Inflammatory macrophage treated with lipopolysaccharide for 1 hour (primary cell): ENCODE measurements at places on chromosomes 2 and 18.

- DNase-seq: no peak
These were observed 386 bp upstream of the YIPF4 start for GRCh38 chr2:32277363-32277673.

- no peak for DNase-seq
These were observed 179.6 kb downstream of the FAM124B start for GRCh38 chr2:224222291-224222690.

GRCh38 chr2:237715459-237715947 is 83.1 kb upstream of the RBM44 start:
- DNase-seq: peak; percentile 22

DNA sequence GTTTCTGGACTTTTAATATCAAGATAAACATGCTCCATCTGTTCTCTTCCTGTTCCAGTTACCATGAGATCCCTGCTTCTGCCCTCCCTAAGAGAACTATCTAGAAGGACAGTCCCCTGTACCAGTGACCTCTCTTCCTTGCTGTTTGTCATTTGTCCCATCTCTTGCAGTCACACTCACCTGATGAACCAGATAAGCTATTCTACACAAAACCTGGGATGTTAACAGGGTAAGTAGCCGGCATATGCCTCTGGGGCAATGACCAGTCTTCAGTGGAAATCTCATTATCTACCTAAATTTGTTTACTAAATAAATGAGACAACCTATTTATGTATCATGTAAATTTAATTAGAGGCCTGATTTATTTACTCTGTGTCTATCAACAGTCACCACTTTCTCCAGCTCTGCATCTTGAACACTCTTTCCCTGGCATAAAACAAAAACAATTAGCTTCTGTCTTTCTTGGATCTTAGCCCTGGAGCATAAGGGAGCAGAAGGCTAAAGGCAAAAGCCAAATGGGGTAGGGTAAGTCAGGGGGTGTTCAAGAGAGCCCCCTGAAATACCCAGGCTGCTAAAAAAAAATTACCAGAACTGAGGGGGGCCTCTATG is 337.7 kb downstream of the ALK start:
- no peak for DNase-seq

- no peak for DNase-seq
These were observed 200.8 kb upstream of the SIX3 start for GRCh38 chr2:44740678-44741077.

- DNase-seq: no peak
These were observed 8.0 kb upstream of the PTPN4 start for GRCh38 chr2:119751706-119752105.

DNA sequence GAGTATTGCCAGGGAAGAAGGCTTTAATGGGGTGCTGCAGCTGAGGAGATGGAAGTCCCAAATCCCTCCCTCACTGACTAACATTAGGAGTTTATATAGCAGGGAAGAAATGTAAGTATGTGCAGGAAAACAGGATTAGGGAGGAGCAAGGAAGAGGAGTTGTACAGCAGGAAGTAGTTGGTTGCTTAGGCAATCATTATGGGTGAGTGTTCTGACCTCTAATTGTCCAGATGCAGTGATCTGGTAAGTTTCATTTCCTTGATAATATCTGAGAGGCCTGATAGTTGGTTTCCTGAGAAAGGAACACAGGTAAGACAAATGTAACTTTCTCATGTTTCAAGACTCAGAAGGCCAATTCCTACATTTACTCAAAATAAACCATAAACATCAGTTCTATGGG is 331.9 kb upstream of the GULP1 start:
- no peak for DNase-seq

DNA sequence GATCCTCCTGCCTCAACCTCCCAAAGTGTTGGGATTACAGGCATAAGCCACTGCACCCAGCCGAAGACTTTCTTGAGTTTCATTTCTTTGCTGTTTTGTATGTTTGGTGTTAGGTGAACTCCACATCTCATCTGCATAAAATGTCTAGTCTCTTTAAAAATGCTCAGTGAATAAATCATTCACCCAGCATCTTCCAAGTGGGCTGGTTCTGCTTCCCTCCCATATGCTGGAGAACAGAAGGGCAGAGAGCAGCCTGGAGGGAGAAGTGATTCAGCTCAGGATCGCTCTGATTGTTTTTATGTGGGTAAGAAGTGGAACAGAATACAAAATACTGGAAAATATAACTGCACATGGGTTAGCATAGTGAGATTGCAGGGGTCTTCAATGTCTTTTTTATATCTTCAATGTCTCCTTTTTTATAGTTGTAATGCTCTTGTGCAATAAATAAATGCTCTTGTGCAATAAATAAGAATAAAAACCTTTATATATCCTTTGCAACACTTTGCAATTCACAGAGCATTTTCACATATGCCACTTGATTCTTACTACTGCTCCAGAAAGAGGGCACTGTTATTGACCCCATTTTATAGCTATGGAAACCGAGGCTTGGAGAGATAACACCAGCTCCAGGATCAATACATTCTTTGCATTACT is 253.0 kb upstream of the NCKAP5 start:
- no peak for DNase-seq

DNA sequence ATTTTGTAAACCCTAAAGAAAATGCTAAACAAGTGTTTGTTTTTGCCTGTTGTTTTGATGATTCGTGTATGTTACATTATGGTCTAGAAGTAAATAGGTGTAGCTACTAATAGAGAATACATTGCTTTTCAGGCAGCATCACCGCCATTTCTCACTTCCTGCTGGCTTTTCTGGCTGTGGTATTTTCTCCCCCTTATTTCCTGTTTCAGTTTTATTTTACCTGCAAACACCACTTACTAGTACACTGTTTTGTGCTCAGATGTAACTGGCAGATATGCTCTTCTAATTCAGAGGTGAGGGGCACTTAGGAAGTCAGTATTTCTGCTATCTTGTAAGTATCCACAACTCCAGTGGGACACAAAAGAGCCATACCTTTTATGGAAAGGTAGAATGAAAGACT is 38.1 kb upstream of the SLC3A1 start:
- no peak for DNase-seq

DNA sequence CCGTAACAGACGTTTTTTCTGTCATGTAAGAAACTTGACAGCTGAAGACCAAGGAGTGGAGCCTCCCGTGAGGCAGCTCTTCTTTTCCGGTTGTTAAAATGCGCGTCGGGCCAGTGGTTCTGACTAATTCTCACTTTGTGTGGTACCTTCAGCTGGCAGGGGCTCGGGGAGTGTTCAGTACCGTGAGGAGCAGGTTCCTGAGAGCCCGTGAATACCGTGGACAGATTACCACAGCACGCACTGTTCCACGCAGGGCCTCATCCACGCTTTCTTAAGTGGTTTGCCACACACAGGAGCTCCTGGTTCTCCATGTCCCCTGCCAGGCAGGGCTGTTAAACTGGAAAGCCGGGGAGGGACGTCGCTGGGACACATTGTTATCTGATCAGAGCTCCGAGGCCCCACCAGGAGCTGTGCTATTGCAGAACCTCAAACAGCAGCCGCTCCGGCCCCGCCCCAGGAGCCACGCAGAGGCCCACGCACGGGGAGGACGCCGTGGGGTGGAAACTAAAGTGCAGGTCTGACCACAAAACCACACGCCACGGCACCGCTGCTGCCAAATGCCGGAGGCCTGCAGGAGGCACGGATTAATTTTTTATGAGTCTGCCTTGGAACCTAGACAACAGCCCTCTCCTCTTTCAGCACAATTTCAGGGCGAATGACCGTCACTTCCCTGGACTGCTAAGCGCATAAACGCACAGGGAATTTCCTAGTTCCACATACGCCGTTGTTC is 43.3 kb downstream of the NFATC1 start:
- DNase-seq: no peak

DNA sequence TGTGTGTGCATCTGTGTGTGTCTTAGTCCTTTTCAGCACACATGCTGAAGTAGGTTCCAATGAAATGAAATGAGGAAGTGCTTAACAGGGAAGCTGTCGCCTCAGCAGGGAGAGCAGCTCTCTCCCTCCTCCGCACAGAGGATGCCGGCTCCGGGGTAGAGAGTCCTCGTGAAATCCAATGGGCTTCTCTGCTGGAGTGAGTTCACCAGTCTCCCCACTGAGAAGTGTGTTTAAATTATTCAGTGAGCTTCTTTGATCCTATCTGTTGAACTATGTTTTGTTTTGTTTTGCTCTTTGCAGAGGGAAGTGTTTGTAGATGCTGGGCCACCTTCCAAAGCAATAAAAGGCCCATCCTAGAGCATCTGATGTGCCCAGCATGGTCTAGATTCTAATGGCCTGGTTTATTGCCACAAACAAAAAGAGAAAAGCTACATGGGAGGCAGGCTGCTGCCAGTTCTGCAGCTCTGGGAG is 6.7 kb downstream of the PPP1R7 start:
- peak; percentile 68 for DNase-seq

- no peak for DNase-seq
These were observed 237.6 kb downstream of the THSD7B start for GRCh38 chr2:137002896-137003295.

- DNase-seq: no peak
These were observed 126.9 kb upstream of the DAPL1 start for GRCh38 chr2:158668001-158668765.

GRCh38 chr2:152221839-152222238 is 46.3 kb upstream of the STAM2 start:
- DNase-seq: no peak

GRCh38 chr18:25279556-25279955 is 72.4 kb downstream of the ZNF521 start:
- DNase-seq: no peak

DNA sequence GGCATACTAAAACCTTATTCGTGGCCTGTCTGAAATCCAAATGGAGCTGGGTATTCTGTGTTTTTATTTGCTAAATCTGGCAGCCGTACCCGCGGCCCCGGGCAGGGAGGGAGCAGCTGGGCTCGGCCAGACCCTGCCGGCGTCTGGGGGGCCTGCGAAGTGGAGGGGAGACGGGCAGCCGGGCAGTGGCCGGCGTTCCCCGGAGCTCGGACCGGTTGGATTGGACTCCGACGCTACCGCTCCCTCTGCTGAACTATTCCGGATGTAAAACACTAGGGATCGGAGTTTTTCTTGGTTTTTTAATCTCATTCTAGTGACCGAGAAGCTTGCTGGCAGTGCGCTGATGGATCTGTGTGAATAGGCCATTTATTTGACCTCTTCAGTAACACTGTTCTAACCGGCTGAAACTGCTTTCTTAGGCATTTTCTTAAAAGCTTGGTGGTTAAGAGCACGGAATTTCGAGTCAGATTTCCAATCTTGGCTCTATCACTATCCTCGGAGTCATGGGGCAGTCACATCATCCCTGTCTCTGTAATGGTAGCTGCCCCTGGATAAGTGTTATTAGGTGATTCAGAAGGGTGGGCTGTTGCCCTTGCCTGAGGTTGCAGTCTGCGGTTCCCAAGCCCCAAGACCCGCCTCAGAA is 694 bp downstream of the UNC50 start:
- peak; percentile 31 for DNase-seq

DNA sequence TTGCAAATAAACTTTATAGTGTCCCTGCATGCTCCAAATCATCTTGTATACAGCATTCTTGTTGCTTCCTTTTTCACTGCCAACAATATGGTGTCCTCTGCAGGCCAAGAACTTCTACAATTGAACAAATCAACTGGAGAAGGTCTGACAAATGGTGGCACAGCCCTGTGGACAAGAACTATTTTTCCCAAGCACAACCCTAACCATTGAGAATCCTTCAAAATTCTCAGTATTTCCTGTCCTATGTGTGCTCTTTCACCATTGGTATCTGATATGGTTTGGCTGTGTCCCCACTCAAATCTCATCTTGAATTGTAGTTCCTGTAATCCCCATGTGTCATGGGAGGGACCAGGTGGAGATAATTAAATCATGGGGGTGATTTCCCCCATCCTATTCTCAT is 865.1 kb upstream of the ACVR2A start:
- DNase-seq: no peak

DNA sequence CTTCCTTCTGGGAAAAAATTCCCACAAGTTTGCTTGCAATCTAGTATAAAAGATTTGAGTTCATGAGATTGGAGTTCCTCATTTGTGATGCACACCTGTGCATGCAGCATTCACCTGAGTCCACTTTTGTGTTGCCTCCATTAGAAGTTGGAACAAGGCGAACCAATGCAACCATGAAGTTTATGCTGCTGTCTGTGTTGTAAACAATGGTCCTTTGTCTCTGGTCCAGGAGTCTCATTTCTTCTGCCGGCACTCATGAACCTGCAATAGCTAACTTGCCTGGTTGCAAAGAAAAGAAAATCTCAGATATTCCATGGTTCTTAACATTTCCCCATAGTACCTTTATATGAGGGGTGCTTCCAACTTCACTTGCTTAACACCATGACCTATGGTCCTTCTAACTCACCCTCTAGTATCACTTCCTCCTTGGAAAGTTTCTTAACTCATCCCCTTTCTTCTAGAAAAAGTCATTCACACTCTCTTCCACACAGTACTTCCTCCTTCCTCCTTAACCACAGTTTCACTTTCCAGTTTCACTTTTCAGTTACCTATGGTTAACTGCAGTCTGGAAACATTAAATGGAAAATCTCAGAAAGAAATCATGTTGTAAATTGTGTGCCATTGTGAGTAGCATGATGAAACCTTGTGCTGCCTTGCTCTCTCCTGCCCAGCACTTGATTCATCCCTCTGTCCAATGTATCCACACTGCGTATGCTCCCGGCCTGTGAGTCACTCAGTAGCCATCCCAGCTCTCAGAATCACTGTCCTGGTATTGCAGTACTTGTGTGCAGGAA is 128.8 kb upstream of the TRIB2 start:
- DNase-seq: peak; percentile 91
